ENCODE measurements at places on chromosomes 5 and 9.

DNA sequence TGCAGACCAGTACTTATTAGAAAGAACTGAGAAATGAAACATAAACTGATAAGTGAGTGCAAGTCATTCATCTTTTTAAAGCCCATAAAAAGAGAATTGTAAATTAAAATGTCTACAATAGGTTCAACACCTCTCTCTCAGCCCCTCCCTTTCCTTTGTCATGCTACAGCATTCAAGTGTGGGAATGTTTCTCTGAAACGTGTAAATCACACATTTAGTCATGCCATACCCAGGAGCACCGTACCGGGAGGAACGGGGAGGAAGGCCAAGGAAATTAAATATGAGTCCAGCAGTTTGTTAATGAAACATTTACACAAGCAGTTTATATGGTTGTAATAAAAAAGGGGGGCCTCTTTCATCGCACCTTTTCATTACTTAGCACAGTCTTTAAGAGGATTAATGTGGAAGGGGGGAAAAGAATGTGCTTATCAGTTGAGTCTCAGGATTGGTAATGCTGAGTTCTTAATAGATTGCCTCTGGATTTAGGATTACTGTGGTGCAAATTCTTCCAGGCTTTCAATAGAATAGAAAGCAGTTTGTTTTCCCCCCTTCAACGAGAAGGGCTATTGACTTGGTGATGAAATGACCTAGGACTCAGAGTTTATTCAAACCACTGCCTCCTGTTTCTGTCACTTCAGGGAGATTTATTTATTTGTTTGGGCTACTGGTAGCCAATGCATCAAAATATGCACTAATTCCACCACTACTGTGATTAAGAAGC lies 176.0 kb upstream of the ZNF608 start:
- no peak for DNase-seq

- DNase-seq: no peak
These were observed 39.0 kb downstream of the TRIP13 start for GRCh38 chr5:931570-932145.

- no peak for DNase-seq
These were observed 292.7 kb upstream of the TARS1 start for GRCh38 chr5:33148076-33148513.

DNA sequence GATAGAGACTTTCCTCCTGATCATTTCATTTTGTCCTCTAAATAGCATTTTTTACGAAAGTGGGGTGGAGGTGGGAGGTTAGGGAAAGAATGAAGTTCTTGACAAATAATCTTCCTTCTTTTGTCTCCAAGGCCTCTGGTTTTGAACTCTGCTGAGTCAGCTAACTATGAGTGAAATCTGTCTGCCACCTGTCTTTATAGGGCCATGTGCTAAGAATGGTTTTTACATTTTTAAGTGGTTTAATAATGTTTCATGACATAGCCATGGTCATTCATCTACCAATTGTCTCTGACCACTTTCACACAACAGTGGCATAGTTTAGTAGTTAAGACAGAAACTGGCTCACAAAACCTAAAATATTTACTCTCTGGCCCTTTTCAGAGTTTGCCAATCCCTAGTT lies 7.6 kb downstream of the MAN2A1 start:
- DNase-seq: no peak

GRCh38 chr5:109612278-109612905 lies 77.3 kb upstream of the MAN2A1 start:
- no peak for DNase-seq

GRCh38 chr9:25677301-25678146 lies 720 bp downstream of the TUSC1 start:
- DNase-seq: no peak

DNA sequence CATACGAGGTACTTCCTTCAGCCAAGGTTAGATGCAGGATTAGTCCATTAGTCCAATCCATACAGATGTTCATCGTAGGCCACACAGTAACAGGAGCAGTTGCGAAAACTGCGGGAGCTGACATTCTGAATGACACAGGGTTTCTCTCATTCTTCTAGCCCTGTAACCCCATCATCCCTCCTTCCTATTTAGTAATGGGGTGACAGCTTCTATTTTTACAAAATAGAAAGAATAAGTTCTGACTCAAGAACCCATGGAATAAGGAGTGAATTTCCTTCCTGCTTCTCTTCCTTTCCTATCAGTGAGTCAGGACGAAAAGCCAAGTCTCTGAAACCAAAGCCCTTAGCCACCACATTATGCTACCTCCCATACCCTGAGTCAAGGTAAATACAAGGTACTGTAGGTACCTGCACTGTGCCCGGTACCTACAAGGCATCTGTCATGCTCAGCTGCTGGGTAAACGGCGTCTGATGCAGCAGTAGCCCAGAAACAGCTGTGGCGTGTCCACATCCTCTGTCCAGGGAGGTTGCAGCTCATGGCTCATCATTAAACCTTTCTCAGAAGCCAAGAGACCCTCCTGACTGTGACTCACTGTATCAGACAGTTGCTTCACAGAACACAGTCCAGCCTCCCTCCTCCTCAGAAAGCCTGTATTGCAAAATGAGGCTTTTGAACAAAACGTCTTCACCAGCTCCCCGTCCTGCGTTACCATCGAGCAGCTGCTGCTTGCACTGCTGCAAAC lies 84.2 kb downstream of the ESM1 start:
- DNase-seq: no peak

DNA sequence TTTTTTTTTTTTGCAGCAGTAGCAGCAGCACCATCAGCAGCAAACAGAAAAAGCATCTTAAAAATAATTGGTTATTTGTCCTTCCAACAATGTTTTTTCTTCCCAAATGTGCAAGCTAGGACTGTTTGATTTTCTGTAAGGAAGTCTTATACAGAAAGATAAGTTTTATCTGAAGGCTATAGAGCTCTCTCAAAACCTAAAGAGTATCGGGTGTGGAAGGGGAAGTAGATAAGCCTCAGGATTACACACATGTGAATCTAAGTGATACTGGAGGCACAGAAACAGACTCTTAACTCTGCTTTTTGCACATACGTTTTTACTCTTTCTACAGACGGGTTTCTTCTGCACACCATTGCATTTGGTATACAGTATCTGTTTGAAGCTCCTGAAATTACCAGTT lies 184.4 kb upstream of the FTMT start:
- DNase-seq: no peak

DNA sequence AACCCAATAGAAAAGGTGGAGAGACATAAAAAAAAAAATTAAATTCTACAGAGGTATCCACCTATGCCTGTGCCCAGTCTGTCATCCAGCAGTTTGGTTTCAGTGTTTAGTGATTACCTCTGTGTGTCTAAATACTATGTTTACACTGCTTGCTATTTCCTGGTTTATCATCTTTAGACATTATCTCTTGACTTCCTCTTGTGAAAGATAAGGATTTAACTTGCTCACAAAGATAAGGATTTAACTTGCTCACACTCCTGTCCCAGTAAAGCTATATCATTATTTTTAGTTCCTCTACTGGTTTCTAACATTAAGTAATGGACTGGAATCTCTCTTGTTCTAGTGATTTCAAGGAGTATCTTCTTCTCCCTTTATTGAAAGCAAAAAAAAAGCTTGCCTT lies 53.9 kb upstream of the ZFR start:
- no peak for DNase-seq

DNA sequence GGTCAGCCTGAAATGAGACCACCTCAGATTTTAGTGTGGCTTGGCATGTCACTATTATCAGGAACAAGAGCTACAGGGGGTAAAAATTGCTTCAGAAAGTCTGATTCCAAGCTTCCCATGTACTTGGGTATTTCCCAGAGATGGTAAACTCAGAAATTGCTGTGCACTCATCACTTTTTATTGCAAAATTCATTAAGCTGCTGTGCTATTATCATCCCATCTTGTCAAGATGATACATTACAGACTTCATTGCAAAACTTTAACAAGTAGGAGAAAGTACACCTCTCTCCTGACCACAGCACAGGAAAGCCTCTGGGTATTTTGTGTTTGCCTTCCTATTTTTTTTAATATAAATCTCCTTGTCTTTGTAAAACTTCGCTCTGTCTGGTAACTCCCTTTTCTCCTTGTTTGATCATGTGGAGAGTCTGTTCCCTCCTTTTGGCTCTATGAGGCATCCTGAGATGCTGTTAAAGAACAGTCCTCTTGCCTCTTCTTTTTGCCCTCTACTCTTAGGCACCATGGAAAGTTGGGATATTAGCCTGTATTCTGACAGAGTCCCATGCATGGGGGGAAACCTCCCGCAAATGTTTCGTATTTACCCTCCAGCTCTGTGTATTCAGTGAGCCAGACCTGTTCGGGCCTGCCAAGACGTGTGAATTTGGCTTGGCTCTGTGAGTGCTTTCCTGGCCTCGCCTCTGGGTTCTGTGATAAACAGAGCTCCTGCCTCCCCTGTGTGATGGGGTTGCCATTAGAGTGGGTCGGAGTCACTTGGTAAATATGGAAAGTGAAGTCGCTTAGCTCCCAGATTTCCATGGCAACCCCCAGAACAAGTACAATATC lies 260.7 kb downstream of the NR3C1 start:
- no peak for DNase-seq

DNA sequence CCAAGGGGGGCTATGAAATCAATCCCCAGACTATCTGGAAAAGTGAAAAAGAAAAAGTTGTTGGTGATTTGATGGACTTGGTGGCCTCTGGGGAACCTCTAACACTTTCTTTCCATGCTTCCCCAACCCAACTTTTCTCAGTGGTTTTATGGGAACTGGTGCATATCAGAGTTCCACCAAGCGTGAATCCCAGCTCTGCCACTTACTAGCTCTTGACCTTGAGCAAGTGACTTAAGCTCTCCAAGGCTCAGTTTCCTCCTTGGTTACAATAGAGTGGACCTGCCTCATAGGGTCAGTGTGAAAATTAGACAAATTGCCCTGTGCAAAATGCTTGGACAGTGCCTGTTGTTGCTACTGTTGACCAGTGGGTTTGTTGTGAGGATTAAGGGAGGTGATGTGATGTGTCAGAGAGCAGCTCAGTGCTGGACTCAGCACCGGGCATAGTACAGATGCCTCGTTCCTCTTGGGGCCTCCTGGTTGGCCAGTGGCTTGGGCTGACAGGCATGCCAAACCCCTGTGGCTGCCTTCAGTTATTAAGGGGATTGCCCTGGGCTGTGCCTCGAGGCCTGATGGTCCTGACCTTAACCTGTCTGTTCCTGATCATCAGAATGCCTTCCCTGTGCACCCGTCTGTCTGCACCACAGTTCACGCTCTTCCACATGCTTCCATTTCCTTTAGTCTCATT lies 49.3 kb downstream of the COL15A1 start:
- DNase-seq: no peak

DNA sequence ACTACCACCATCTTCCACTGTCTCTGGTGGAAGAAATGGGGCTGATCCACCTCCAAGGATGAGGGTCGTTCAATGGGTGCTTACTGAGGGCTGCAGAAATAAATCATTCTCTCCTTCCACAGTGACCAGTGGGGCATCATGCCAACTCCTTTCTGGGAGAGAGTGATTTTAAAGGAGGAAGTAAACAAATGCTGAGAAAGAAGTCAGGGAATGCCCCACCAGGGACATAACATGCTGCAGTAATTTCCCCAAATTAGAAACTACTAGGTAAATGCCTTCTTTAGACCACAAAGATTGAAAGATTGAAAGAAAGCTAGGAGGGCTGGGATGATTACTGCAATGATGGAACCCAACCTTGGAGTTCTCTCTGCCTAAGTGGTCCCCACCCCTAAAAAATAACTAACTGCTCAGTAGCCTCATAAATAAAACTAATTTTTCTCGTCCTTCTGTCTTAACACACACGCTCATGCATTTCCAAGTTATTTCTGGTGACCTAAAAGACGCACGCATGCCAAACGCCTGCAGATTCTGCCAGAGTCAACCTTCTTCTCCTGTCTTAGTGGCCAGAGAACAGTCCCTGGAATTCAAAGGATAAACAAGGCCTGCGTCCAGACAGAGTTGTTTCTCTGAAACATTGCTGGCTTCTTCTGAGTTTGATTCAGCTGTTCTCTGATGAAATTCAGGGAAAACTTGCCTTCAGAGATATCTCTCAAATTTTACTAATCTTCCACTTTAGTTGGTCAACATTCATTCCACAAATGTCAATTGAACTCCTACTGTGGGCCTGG lies 250.0 kb downstream of the NR3C1 start:
- DNase-seq: no peak

- DNase-seq: no peak
These were observed 127.1 kb upstream of the GLRA1 start for GRCh38 chr5:152051499-152052454.

DNA sequence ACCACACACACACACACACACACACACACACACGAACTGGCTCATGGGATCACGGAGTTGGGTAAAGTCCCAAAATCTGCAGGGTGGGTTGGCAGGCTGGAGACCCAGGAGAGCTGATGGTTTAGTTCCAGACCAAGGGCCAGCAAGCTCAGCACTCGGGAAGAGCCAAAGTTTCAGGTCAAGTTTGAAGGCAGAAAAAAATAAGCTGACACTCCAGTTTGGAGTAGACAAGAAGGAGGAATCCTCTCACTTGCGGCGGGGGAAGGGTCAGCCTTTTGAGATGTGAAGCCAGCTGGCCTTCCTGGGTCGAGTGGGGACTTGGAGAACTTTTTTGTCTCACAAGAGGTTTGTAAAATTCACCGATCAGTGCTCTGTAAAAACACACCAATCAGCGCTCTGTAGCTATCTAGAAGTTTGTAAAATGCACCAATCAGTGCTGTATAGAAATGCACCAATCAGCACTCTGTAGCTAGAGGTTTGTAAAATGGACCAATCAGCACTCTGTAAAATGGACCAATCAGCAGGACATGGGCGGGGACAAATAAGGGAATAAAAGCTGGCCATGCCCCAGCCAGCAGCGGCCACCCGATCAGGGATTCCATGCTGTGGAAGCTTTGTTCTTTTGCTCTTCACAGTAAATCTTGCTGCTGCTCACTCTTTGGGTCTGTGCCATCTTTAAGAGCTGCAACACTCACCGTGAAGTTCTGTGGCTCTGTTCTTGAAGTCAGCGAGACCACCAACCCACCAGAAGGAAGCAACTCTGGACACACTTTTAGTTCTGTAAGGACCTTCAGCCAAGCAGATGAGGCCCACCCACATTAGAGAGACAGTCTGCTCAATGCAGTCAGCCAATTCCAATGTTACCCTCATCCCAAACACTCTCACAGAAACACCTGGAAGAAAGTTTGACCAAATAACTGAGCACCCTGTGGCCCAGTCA lies 37.8 kb upstream of the UNC5A start:
- no peak for DNase-seq

DNA sequence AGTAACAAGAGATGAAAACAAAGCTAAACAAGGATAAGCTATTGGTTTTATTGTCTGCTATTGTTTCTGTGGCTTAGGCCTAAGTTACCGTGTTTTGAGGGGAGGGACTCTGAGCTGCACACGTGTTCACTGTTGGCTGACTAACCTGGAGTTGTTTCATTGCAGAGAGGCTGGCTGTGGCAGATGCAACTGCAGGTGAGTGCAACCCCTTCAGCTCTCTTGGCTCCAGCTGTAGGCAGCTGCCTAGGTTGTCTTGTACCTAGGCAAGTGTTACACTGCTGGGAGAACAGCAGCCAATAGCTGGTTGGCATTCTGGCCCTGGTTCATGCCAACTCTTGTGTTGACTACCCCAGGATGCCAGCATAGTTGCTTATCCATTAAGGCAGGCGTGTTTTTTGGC lies 17.6 kb upstream of the MATR3 start:
- DNase-seq: no peak

- no peak for DNase-seq
These were observed 73.1 kb downstream of the TMEM232 start for GRCh38 chr5:110653231-110653970.

GRCh38 chr5:54577937-54578653 lies 60.5 kb downstream of the SNX18 start:
- DNase-seq: no peak
